Hematopoietic multipotent progenitor cell (in vitro differentiated cells): ENCODE measurements at places on chromosomes 16 and 17.

GRCh38 chr16:70642633-70643032 is 3.7 kb upstream of the IL34 start:
- DNase-seq: no peak

GRCh38 chr16:10878644-10879501 is 1.9 kb downstream of the CIITA start:
- peak; percentile 29 for DNase-seq

- DNase-seq: no peak
Observed at GRCh38 chr16:28082624-28083023, 19.1 kb upstream of the GSG1L start.

DNA sequence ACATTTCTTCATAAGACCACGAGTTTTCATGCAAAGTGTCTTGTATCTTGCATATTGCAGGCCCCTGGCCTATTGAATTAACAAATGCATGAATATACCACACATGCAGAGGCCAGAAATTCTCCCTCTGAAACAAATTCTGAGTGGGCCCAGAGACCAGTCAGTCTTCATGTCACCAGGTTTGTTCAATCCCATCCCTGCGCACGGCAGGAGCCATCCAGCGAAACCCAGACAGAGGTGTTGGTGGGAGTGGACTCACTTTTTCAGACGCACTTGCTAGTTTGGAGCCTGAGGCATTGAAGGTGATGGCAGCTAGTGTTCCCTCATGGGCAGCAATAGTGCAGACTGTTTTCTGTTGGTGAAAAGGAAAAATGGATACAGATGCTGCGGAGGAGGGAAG is 21.9 kb downstream of the WIPI1 start:
- DNase-seq: no peak

DNA sequence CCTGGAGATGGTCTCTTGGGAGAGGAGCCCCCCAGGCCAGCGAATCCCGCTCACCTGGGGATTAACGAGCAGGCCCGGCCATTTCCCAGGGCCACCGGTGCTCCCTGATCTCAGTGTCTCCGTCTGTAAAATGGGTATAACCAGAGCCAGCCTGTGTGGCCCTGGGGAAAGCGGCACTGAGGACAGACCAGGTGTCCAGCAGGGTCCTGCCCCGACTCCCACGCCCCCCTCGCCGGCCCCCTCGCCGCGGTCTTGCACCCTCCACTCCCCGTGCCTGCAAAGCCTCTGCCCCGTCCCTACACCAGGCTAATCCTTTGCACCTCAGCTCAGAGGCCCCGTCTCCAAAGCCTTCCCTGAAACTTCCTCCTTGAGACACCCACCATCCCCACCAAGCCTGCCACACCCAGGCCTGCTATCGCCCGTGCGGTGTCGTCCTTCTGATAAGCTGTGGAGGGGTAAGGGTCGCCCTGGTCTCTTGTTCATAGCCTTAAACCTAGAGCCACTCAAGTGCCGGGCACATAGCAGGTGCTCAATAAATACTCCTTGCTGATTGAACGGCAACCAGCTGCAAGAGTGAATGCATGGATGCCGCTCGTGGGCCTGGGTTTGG is 259.1 kb downstream of the C16orf95 start:
- no peak for DNase-seq
